A549 treated with RU486 at 1 μM for 4 hours (cell line): ENCODE measurements at places on chromosomes 6 and 20. TPM values are rescaled to one million over a fixed set of nuclear protein-coding genes. Genes with fewer than 3 reads are reported as not detected.

SIRPD gene
- total RNA-seq: not detected in 5 replicates

ZNFX1 gene
- total RNA-seq: 23.1 to 27.0 TPM (median 24.7 TPM) in 5 replicates

FOXC1 gene
- total RNA-seq: 5.5 to 10.2 TPM (median 9.4 TPM) in 5 replicates

FOXF2 gene
- total RNA-seq: 18.5 to 28.8 TPM (median 27.8 TPM) in 5 replicates

TINAG gene
- total RNA-seq: not detected in 5 replicates

NRN1 gene
- 0.45 to 0.69 TPM (median 0.50 TPM) in 5 replicates for total RNA-seq

MEI4 gene
- total RNA-seq: not detected in 5 replicates

TGM2 gene
- total RNA-seq: 292 to 467 TPM (median 378 TPM) in 5 replicates

BCLAF1 gene
- 70.7 to 99.8 TPM (median 73.2 TPM) in 5 replicates for total RNA-seq

ADGRB3 gene
- not detected in 5 replicates for total RNA-seq

VSX1 gene
- 0.74 to 1.6 TPM (median 1.1 TPM) in 5 replicates for total RNA-seq

FKBP1C gene
- 1.9 to 2.7 TPM (median 2.2 TPM) in 5 replicates for total RNA-seq

CD40 gene
- total RNA-seq: 3.4 to 5.4 TPM (median 4.3 TPM) in 5 replicates

RGS17 gene
- total RNA-seq: 3.5 to 7.8 TPM (median 7.0 TPM) in 5 replicates

EFCAB8 gene
- not detected in 5 replicates for total RNA-seq

LGSN gene
- total RNA-seq: 2.7 to 3.8 TPM (median 3.2 TPM) in 5 replicates

SRSF12 gene
- total RNA-seq: 0.35 to 1.2 TPM (median 1.0 TPM) in 5 replicates

KIAA0408 gene
- 5.3 to 8.3 TPM (median 5.9 TPM) in 5 replicates for total RNA-seq

RAB44 gene
- 0.02 to 0.06 TPM (median 0.04 TPM) in 4 of 5 replicates, not detected in the other for total RNA-seq

SLC32A1 gene
- 0.09 TPM in 1 of 5 replicates, not detected in the others for total RNA-seq

TFAP2A gene
- total RNA-seq: 14.4 to 18.4 TPM (median 17.4 TPM) in 5 replicates

GPR63 gene
- 0.33 to 0.75 TPM (median 0.64 TPM) in 5 replicates for total RNA-seq

FOXS1 gene
- total RNA-seq: 0.46 to 1.2 TPM (median 0.77 TPM) in 5 replicates
